ENCODE measurements at places on chromosomes 3 and 15. TPM values are rescaled to one million over a fixed set of nuclear protein-coding genes. Genes with fewer than 3 reads are reported as not detected.

ANKUB1 gene
- total RNA-seq, result not detected

- DNase-seq, result no peak
Measured at GRCh38 chr15:68414206-68414555, 17.8 kb downstream of the ITGA11 start.

GHSR gene
- total RNA-seq, result not detected

XYLB gene
- 1.3 TPM for total RNA-seq

DNA sequence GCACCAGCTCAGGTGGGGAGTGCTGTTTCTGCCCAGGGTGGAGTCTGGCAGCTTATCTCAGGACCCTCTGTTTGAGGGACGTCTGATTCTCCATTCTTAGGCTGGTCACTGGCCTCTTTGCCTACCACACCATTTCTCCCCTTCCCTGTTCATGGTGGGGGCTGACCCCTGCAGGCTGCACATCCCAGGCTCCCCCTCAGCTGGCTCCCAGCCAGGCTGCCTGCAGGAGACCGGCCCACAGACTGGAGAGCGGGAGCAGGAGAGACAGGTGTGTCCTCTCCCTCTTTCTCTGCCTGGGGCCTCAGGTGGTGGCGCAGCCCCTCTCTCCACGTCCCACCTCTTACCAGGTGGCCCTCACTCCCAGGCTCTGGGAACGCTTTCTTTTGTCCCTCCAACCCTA, 60.8 kb downstream of the RAB11A start:
- no peak for DNase-seq

DNA sequence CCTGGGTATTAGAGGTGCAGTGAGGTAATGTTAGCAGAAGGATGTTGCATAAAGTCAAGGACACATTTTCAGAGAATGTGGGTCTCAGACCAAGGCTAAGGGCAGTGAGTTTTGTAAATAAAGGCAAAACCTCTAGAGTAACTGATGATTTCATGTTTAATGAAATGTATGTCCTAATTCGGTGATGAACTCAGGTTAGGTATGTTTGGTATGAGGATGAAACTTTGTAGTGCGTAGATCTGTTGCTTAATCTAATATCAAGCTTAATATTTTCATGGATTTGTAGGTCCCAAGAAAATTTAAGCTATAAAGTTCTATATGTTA, 3.6 kb downstream of the USP50 start:
- DNase-seq, result no peak

SIDT1 gene
- 0.66 TPM for total RNA-seq

GRCh38 chr15:92077353-92078085, 224.0 kb downstream of the SLCO3A1 start:
- DNase-seq, result peak; percentile 85

DNA sequence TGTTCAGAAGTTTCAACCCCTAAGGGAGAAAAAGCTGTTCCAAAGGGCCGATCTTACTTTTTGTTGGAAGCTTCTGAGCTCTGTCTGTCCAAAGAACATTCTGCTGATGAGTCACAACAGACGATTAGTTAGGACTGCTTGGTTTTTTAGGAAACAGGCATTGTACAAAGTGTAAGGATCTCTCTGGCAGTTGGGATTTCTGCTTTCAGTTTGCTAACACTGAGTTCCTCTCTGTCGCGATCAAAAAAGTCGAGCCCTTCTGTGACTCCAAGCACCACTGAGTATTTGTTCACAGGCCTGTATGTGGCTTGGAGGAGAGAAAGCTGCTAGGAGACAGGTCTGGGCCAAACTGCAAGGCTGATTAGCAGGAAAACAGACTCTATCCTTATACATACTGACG, 91.8 kb upstream of the PFN2 start:
- DNase-seq, result no peak

GATA2 gene
- total RNA-seq, result 9.7 TPM

MESP1 gene
- total RNA-seq, result 8.0 TPM

DNA sequence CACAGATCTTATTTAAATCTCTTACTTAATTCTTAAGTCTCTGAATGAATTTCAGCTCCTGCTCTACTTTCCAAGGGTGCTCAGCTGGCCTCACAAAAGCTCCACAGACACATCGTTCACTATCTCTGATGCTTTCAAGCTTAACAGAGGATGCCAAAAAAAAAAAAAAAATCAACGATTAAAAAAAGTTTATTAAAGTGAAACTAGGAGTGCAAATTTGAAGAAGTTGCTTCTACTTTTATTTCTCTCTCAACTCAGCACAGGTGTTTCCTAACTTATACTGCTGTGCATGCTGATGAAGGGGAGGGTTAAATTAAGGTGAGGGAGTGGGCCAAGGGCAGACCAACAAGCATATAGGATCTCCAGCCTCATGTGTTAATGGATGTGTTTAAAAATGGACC, 157.2 kb downstream of the TIGIT start:
- DNase-seq, result no peak

DNA sequence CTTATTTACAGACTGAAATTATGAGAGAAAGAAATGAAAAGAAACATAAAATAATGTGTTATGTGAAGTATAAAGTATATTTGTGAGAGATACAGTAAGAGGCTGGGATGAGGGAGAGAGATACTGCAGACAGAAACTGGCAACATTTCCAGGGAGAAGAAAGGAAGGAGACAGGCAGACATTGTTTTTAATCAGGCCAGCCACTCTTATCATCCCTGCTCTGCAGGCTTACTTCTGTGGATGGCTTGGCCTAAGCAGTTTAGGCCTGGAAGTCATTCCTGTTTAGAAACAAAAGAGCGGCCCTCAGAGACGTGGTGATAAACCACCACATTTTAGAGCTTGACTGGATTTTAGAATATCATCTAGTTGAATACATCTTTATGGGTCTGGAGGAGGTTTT, 12.4 kb downstream of the PCCB start:
- DNase-seq, result no peak

NANOGP8 gene
- not detected for total RNA-seq

DNA sequence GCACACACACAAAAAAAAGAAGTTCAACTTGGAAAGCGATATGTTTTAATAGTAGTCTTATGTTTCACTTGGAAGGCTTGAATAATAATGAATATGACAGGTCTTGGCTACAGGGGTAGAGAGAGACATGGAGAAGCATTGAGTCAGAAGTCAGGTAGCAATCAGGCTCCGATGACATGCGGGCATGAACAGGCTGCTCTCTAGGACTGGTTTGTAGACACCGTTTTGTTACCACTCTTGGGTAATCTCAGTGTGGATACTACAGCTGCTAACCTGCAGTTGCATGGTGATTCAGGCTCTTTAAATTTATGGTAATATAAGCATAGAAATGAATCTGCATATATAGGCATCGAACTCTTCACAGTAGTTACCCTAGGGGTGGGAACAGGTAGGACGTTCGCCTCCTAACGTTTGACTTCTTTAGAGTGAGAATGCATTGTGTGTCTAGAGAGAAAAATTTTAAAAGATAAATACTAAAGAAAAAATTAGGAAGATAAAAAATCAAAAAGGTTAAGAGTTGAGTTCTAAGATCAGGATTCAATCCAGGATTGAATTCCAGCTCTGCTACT, 241.6 kb upstream of the KBTBD8 start:
- DNase-seq, result no peak

ADAMTS9 gene
- 9.8 TPM for total RNA-seq

- no peak for DNase-seq
Measured at GRCh38 chr3:10707400-10708215, 108.4 kb upstream of the SLC6A11 start.

- no peak for DNase-seq
Measured at GRCh38 chr3:57709559-57709958, 16.7 kb upstream of the DENND6A start.

RBP2 gene
- not detected for total RNA-seq

DNA sequence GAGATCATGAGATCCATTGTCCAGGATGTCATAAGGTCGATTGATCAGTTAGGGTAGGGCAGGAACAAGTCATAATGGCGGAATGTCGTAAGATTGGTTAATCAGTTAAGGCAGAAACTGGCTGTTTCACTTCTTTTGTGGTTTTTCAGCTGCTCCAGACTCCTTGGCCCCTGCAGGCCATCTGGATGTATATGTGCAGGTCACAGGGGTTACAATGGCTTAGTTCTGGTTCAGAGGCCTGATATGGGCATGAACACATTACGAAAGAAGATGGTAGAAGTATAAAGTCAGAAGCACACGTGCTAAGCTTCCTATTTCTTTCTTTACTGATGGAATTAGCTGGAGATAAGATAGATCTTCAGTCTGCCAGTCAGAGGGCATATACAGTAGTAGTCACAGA, 315.4 kb upstream of the LRRC3B start:
- no peak for DNase-seq

DNA sequence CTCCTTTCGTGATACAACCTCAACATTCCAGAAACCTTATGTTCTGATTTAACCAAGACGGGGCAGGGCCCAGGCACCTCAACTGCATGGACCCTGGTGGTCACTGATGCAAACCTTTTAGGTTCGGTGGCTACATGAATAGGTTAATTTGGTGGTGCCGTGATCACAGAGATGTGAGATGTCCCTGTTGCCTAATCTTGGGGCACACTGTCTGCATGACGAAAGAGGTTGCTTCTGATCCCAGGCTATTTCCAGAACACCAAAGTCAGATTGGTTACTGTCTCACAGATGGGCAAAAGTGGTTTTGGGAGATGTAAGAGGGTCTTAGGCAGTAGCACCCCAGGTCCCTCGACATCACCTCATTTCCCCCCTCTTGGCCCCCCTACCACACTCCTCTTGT, 4.0 kb upstream of the CCR1 start:
- no peak for DNase-seq

- DNase-seq, result no peak
Measured at GRCh38 chr15:96497951-96498350, 167.5 kb downstream of the NR2F2 start.

- DNase-seq, result no peak
Measured at GRCh38 chr15:58361273-58361759, 70.5 kb upstream of the LIPC start.

GRCh38 chr15:101104141-101104540, 147.7 kb downstream of the CHSY1 start:
- no peak for DNase-seq

DNA sequence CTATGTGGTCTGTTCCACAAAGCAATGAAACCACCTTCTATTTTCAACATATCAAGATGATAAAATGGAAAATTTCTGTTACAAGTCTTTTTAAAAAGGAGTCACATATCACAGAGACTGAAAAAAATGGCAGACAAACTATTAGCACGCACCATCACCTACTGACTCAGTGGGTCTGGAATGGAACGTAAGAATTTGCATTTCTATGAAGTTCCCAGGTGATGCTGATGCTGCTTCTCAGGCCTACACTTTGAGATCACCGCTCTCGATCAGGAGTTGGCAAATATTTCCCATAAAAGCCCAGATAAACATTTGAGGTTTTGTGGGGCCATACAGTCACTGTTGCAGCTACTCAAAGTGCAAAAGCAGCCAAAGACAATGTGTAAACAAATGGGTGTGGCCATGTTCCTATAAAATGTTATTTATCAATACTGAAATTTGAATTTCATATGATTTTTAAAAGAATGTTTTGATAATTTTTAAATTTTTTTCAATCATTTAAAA, 142.9 kb downstream of the ADAM10 start:
- DNase-seq, result no peak

NOX5 gene
- total RNA-seq, result not detected

TMOD2 gene
- 9.4 TPM for total RNA-seq

DNA sequence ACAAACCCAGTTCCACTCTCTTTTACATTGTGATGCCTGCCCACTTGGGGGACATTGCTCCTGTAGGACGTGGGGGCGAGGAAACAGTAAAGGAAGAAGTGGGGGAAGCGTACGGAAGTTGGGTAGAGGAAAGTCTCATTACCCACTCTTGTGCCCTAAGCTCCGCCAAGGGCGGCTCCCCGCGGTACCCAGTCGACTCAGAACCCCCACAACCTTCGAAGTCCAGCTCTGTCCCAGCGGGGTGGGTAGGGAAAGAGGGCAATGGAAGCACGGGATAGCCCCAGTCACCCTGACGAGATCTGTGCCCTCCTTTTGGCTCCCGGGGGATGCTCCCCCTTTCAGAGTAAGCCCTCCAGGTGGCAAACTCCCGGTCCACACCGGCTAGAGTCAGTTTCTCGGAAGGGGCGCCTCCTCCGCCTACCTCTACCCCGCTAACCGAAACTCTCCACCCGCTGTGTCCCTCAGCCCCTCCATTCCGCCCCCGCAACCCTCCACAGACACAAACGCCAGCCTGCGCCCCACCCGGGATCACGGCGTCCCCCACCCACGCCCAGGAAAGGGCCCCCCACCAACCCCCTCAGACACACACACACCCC, 527 bp downstream of the CSNK1G1 start:
- DNase-seq, result peak; percentile 28

GRCh38 chr3:159936541-159936940, 52.1 kb upstream of the IL12A start:
- DNase-seq, result no peak

FBXO40 gene
- total RNA-seq, result 228 TPM

DNA sequence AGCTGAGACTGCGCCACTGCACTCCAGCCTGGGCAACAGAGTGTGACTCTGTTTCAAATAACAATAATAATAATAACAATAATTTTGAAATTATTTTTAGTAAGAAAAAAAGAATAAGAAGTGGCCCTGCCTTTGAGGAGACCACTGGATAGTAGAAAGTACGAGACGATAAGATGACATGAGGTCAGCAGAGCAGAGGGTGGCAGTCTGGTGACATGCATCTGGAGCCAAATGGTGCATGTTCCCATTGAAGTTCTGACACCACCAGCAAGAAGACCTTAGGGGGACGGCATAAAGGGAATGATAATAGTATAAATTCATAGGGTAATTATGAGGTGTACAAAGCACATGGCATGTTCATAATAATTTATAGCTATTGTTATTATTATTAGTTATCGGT, 542.2 kb upstream of the TBL1XR1 start:
- no peak for DNase-seq

All from right cardiac atrium (tissue), 5 donors.